Fibroblast of gingiva (primary cell): ENCODE measurements at places on chromosomes 16 and 17.

GRCh38 chr16:57531253-57531575 is 5.2 kb downstream of the CCDC102A start:
- DNase-seq: no peak

GRCh38 chr16:15435216-15435864 is 952 bp downstream of the BMERB1 start:
- peak; percentile 35 for DNase-seq

- DNase-seq: no peak
These were observed 36.6 kb downstream of the BCO1 start for GRCh38 chr16:81275064-81275532.

- DNase-seq: no peak
These were observed 626.1 kb downstream of the HS3ST4 start for GRCh38 chr16:26317885-26318284.

- peak; percentile 26 for DNase-seq
These were observed 3.6 kb downstream of the COG1 start for GRCh38 chr17:73196500-73196899.

GRCh38 chr16:15641753-15642556 is 999 bp downstream of the MARF1 start:
- no peak for DNase-seq

DNA sequence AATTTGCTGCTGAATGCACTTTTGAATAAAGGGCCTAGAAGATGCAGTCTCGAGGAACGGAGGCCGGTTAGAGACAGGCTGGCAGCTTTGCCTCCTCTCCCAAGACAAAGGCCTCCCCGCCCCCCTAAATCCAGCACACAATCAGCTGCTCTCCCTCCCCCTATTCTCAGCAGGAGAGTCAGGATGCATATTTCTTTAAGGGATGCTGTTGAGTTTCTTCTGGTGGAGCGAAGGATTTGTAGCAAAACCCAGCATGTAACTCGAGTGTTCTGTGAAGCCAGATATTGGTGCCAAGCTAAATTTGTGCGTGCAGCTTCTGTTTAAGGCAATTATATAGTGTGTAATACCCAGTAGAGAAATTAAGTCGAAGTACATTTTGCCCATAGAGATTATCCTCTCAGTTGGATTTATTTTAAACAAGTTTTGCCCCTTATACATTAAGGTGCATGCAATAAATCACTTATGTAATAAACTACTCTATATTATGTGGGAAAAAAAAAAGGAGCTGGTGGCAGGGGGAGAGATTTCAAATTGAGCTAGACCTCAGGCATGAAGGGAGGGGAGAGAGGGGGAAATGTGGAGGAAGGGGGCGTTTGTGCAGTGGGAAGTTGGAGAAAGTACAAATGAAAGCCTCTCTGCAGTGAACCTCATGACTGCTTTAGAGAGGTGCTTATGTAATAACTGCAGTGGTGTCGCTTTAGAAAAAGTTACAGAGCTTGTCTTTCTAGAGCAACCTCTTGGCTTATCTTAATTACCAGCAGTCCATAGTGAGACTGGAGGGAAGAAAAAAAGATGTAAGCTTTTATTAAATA is 599.2 kb downstream of the MAF start:
- DNase-seq: no peak

DNA sequence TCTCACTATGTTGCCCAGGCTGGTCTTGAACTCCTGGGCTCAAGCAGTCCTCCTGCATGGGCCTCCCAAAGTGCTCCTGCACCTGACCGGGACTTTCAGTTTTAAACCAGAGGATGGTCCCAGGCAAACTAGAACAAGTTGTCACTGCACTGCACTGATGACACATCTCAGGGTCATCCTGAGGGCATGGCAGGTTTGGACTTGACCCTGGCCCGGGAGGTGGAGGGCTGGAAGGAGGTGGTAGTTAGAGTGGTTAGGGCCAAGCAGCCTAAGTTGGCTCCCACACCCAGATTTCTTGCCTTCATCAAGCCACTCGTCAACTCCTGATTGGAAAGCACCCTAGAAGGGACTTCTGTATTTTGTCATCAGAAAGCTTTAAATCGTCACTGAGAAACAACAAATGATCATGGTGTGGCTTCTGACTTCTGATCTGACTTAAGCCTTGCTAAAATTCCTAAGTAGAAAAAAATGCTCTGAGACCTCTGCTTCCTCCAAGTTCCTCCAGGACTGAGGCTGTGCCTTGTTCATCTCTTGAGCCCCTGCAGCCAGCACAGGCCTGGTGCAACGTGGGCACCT is 43.5 kb downstream of the EMP2 start:
- DNase-seq: no peak

DNA sequence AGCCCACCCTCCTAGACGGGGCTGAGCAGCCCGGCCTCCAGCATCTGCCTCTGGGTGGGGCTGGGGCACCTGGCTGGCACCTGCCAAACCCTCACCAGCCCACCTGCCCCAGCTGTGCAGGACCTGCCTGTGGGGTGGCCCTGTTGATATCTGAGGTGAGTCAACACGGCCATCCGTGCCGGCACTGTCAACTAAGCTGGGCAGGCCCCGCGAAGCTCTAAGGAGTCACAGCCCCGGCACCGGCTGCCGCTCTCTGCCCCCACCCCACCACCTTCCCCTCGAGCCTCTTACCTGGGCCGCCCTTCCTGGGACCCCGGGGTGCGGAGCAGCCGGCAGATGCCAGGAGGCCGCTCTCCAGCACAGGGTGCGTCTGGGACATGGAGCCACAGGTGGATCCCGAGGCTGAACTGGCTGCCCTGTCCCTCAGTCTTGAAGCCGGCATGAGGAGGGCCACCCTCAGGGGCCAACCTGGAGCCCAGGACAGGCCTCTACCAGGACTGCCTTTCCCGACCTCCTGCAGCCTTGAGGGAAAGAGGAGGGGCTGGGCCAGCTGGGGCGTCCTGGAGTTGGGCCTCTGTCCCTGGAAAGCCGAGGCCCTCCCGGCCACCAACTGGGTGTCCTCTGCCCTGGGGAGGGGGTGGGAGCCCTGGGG is 515 bp downstream of the CBFA2T3 start:
- no peak for DNase-seq
